Stimulated activated CD8-positive, alpha-beta memory T cell treated with anti-CD3 and anti-CD28 coated beads, Interleukin-7, amount 100 ng/mL, for 1 hour (primary cell): ENCODE measurements at places on chromosomes 11 and 22.

DNA sequence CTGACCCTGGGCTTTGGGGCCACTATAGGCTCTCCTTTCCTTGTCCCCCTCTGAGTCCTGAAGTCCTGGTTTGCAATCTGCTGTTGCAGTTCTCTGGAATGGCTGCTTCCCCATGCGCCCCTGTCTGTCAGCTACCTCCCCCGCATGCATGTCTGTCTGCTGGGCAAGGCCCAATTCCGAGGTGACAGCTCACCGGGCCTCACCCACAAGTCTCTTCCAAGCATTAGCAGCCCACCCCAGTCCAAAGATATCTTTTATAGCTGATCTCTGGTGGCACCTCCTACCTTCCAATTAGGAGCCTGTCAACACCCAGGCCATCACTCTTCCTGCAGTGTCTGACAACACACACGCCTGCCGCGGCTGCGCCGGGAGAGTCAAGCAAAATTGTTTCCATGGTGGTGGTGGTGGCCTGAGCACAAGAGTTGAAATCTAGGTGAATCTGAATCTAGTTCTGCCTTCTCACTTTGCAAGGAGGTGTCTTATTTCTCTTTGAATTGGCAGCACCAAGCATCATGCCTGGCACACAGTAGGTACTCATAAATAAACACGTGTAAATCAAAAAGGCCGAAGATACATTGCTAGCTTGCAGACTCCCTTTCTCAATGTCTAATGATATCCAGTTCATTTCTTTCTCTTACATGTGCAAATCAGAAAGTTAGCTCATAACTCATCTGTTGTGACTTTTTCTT is 1.2 kb upstream of the LMO2 start:
- no peak for DNase-seq

DNA sequence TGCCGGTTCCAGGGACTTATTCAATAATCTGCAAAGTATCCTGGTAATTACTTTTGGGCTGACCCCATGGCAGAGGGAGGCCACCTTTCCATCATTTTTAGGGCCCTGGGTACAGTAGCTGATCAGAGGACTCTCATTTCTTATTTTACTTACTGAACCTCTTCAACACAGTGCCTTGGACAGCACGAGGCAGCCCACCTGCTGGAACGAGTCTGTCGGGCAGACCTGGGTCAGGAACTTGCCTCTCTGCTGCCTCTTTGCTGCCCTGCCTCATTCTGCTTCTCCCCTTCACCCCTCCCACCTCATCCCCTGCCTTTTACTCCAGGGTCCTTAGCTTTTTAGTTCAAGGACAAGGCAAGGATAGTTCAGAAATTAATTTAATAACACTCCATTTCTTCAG is 204.5 kb downstream of the CSNK2A3 start:
- no peak for DNase-seq

- DNase-seq, result no peak
Observed at GRCh38 chr11:92449222-92449621, 224.6 kb downstream of the FAT3 start.

DNA sequence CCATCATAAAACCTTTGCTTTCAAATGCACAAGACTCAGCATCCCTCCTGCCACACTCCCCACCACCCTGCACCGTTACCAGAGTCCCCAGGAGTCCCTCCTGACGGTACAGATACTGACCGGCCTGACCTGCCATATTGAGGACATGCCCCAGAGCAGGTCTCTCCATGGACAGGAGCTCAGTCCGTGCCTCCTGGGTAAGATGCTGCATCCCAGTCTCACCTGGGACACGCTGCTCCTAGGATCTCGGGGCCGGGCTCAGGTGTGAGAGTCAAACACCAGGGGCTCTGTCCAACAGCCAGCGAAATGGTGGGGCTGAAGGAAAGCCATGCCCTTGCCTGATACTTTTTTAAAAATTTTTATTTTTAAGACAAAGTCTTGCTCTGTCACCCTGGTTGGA is 328.3 kb downstream of the SHANK2 start:
- DNase-seq, result no peak

GRCh38 chr11:71080239-71081097 is 171.9 kb downstream of the SHANK2 start:
- DNase-seq, result no peak

DNA sequence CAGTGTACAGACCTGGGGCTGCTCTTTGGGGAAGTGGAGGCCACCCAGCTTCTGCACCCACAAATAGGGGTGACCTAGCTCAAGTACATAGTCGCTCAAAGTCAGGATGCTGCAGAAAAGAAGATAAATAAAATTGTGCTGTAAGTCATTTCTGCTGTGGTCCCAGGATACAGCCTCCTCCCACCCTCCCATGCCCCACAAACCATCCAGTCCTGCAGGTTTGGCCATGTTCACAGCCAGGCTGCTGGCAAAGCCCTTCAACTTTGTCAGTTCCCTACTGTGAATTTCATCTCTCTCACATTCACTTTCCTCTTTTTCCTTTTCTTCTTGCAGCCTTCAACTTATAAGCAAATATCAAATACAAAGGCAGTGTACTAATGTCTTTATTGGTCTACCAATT is 33.6 kb downstream of the THOC5 start:
- no peak for DNase-seq

DNA sequence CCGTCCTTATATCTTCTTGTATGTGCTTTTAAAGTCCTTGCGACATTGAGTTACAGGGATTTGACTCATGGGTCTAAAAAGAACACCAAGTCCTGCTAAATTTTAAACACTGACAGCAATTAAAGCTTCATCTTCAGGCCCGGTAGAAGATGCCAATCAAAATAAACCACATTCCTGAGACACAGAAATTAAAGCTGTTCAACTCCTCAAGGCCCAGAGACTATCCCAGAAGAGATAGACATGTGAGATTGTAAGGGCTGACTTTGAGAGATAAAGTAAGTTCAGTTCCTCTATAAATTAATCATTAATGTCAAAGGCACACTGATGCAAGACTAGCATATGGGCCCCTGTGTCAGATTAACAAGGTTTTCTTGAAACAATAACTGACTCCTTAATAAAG is 49.8 kb downstream of the OSBPL5 start:
- DNase-seq, result no peak

GRCh38 chr11:28482666-28483065 is 374.5 kb downstream of the METTL15 start:
- no peak for DNase-seq

GRCh38 chr11:107947904-107948303 is 19.7 kb downstream of the RAB39A start:
- no peak for DNase-seq

GRCh38 chr11:19677381-19678080 is 35.1 kb upstream of the NAV2 start:
- DNase-seq, result no peak

DNA sequence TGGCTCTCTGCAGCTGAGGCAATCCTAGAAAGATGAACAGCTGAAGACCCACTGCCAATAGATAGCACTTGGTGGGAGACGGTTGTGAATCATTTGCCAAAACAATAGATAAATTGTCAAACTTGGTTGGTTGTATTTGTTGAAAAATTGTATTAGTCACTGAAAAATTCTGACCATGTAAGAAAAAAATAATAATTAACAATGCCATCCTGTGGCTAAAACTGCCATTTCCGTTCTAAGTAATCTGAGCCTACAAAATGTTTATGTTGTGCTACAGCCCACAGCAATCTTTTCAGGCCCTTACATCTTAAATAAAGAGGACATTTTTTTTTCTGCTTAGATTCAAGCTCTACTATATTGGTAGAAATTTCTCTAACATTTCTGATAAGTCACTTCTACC is 103.2 kb upstream of the ANO3 start:
- no peak for DNase-seq

DNA sequence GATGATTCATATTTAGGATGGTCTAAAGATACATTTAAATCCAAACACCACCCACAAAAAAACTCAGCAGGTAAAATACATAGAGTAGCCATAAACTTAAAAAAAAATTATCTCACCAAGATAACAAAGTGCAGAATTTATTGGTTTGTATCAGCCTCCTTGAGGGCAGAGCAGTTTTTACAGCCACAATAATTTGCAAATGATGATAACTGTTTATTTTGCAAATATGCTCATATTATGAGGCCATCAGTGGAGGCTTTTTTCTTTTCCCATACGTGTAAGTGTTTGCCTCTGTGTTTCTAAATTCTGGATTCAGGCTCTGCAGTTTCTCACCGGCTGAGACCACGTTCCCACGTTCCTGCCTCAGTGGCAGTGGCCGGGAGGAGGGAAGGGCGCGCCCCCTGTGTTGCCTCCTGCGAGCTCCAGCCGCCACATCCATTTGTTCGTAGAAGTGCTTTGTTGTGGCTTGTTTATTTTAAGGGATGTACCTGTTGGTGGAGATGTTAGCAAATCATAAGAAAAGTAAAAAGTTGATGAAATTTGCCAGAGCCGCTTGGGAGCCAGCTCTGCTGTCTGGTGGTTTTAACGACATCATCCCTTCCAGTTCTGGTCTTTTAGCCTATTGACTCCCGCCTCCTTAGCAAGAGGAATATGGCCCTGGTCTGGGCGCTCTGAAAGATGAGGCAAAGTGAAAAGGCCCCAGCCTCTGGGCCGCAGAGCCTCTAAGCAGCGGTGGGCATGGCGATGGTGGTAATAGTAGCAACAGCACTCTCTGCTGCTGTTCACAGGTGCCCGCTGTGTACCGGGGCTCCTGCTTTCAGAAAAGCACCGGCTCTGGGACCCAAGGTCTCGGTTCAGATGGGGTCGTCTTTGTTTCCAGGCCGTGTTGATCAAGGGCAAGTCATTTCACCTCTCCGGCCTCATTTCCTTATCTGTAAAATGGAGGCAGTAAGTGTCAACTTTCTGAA is 66.7 kb upstream of the PPARA start:
- DNase-seq, result no peak

DNA sequence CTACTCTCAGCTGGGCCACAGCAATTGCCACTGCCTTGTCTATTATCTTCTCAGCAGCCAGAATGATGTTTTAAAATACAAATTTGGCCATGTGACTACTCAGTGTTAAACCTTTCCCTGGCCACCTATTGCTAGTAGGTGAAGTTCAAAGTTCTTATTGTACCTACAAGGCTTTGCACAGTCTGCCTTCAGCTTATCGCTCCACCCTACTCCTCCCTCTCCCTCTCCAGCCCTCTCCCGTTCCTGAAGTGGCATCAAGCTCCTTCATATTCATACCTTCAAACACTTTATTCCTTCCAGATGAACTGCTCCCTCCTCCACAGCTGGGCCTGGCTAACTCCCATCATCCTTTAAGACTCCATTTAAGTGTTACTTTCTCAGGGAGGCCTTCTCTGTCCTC is 37.3 kb downstream of the OR10A6 start:
- no peak for DNase-seq

GRCh38 chr11:130071211-130071712 is 1.6 kb downstream of the APLP2 start:
- no peak for DNase-seq

GRCh38 chr11:87634331-87634730 is 540.9 kb downstream of the RAB38 start:
- DNase-seq, result no peak

GRCh38 chr22:31490496-31490925 is 869 bp upstream of the EIF4ENIF1 start:
- no peak for DNase-seq

DNA sequence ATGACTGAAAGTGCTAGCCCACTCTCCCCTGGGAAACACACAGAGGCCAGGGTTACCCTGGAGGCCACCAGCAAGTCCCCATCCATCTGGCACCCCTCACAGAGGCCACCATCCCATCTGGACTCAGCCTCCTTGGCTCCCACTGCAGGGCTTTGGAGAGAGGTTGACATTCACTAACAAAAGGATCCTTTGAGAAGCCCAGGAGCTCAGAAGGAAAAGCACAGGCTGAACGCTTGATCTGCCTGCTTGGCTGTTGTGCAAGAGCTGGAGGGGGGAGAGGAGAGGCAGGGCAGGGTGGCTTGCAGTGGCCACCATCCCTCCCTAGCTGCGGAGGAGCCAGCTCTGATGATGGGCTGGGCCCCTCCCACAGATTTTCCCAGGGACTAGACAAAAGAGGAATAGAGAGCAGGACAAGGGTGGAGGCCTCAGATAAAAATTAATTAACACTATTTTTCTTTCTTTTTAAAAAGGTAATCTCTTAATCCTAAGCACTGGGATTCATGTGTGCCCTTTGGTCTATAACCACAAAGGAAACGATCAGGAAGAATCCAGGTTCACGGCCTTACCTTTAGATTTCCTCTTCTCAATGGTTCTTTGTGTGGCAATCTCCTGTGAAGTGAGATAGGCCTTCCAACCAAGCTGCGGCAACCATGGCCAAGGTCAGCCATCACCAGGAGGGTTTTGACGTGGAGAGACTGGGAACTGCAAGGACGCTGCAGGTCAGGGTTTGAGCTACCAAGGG is 154.7 kb downstream of the BARX2 start:
- no peak for DNase-seq

DNA sequence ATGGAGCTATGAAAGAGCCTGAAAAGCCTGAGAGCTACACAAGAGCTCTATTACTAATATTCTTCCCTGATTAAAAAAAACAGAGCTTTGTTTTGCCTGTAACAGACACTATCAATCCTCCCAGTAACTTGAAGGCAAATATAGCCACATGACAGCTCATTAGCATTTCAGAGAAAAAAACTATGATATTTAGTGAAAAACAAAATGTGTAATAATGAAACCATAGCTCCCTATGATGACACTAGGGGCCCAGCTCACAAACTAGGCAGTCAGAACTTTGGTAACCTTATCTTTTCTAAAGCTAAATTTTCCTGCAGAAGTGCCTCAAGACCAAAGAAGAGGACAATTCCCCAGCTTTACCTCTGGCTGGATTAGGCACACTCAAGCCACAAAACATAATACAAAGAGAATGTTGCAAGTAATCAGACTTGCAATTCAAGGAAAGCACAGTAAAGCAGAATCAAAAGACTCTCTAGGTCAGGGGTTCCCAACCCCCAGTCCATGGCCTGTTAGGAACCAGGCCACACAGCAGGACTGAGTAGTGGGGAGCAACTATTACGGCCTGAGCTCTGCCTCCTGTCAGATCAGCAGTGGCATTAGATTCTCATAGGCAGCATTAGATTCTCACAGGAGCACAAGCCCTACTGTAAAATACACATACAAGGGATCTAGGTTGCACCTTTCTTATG is 53.3 kb downstream of the MRTFA start:
- no peak for DNase-seq

DNA sequence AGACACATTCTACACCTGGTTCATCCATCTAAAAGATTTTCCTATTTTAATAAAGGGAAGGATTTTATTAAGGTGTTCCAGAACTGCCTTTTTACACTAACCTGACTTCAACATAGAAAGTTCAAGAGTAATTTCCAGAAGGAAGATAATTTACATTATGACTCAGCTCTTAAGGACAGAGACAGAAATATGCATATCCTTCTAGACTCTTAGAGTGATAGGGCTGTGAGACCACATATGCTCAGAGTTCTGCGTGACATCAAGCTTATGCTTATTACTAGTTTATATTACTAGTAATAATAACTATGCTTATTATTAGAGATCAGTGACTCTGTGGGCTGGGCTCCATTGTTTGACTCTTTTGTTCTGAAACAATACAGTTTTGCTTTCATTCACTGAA is 4.6 kb downstream of the PDGFD start:
- DNase-seq, result no peak

DNA sequence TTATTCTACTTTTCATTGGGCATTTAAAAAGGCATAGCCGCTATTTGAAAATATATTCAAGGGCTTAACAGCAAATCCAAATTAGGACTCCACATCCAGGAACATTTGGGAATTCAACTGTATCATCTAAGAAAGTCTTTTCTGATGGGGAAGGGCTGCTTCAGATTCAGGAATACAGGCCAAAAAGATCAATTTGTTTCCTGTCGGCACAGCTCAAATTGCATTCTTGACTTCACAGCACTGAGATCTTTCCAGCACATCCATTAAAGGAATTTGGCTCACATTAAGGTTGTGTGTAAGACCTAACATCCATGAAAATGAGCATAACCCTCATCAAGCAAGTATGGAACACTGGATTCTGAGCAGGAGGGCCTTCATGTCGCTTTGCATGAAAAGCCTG is 1169.5 kb upstream of the CCDC90B start:
- DNase-seq, result no peak

GRCh38 chr11:86592047-86592591 is 80.3 kb downstream of the ME3 start:
- DNase-seq, result no peak
